ENCODE measurements at places on chromosomes 1 and 21.

DNA sequence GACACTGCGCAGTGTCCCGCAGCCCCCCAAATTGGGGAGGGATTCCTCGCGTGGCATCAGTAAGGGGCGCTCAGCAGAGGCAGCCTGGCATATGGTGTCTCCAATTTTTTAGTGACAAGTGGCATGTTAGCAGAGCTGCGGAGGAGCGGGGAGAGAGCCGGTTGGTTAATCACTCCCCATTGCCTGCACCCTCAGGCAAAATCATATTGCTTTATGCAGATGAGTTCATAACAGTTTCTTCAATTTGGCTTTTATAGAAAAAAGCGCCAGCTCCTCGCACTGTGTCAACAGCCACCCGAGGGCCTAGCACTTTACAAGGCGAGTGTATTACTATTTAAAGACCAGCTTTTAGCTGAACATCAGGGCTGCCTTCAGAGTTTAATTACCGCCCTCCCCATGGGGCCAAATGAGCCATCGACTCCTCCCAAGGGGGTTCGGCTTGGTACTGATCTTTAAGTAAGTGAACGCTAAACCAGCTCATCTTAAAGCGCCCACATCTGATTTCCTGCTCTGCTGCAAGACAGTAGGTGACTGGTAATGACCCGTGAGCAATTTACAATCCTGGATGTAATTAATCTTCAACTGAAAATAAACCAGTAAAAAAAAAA, 298.9 kb downstream of the DSCAM start:
- no peak for DNase-seq

DNA sequence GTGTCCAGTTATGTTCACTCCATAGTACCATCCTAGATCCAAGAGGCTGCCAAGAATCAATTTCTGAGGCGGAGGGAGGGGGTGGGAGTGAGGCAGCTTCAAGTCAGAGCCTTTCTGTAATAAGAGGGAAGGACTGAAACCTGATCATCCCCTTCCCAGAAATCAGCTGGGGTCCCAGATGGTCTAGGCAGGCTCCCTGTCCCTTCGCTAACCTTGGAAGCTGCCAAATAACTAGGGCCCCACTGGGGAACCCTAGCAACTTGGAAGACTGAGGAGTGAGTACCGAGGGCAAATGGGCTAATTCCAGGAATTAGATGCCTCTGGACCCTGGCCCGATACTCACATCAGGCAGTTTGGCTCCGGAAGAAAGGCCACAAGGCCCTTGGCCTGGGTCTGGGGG, 113.3 kb downstream of the NAV1 start:
- DNase-seq: no peak

- no peak for DNase-seq
Measured at GRCh38 chr1:109787845-109788601, 24.3 kb upstream of the EPS8L3 start.

DNA sequence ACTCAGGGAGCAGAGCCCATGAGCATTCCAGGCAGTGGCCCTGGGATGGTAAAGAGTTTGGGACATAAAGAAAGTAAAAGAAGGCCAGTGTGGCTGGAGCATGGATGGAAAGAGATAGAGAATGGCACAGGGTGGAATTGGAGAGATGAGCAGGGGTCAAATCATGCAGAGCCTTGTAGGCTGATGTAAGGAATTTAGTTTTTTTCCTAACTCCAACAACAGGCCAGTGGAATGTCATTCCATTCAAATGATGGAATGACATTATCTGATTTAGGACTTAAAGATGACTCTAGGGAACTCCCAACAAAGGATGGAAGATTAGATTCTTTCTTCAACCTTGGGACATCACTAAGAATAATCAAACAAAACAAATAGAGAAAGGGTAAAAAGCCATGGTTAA, 12.8 kb upstream of the S100A2 start:
- no peak for DNase-seq

DNA sequence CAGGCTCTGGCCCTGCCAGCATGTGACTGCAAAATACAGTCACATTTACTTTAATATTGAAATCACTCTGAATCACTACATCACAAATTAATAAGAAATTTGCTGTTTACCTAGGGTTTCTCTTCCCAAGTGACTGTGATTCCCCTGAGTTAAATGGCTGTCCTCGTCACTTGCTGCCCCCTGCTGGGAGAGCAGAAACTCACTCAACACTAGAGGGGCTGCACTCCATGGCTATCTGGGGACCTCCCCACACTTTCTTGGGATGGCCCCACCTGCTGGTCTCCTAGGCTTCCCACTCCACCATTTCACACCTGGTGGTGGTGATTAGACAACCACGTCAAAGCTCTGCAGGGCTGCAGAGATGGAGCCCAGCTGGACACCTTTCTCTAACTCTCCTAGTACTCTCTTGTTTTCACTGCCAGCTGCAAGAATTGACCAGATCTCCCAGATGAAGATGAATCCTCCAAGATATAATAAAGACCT, 63.4 kb downstream of the CD2 start:
- DNase-seq: peak; percentile 85

DNA sequence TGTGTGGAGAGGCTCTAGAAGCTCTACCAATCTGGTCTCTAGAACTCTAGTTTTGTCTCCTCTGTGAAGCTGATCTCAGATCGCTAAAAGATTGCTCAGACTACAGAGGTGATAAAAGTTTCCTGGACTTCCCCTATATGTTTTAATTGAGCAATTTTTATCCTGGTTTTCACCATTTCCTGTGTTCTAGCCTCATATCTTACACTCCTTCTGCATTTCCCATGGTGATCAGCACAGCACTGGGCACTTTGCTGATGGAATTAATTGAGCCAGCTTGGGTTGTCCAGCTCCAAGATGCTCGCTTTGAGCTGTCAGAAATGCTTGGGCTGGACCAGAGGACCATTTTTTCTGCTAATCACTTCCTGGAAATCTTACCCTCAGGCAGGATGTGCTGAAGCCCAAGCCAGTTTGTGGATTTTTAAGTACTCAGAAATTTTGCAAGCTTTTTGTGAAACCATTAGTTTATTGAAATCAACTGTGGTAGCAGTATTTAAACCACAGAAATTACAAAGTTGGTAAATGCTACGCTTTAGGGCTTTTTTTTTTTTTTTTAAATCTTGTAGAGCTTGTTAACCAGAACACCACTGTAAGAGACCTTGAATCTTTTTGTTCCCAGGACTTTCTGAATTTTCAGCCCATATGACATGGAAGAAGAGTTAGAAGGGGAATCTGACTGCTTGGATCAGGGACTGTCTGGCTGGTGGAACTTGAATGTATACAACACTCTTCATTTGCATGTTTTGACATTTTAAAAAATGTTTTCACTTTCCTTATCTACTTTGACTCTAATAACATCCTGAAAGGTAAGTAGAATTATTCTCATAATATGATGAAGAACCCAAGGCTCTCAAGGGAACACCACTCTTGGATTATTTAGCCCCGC, 28.4 kb downstream of the CD48 start:
- no peak for DNase-seq

GRCh38 chr1:243254233-243254926, 701 bp downstream of the CEP170 start:
- peak; percentile 71 for DNase-seq

GRCh38 chr1:29945426-29945825, 709.1 kb downstream of the PTPRU start:
- DNase-seq: no peak

GRCh38 chr1:97392701-97393100, 528.1 kb downstream of the DPYD start:
- DNase-seq: no peak

GRCh38 chr1:81170721-81171120, 630.0 kb upstream of the ADGRL2 start:
- DNase-seq: no peak

DNA sequence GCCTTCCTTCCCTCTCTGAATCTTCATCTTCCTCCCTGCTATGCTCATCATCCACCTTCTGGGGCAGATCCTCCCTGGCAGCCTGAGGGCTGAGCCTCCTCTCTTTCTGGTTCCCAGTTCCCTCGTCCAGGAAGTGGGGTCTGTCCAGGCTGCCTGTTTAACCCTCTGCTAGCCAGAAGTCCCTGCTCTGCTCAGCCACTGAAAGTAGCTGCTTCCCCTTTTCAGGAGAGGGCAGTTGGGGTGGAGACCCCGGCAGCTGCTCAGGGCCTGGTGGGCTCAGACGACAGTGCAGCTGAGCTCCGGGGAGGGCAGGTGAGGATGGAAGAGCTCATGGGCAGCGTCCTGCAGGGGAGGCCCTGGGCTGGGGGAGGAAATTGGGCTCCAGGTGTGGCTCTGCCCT, 43.1 kb upstream of the ETV3 start:
- no peak for DNase-seq

DNA sequence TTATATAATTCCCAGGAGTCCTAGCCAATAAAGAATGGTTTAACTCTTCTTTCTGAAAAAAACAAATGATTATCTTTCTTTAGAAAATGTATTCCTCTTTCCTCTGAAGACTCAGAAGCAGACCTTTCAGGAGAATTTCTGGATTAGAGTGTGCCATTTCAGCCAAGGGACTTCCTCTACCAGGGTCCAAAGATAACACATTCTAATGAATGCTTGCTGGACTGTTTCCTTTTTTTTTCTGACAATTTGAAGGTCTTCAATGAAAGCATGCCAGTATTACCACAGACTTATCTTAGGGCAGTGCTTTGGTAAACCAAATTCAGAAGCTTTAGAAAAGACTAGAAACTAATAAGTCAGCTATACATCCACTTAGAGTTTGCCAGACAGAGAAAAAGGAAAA, 80.5 kb downstream of the RERE start:
- DNase-seq: no peak

GRCh38 chr1:14404862-14405301, 193.6 kb upstream of the KAZN start:
- DNase-seq: no peak

DNA sequence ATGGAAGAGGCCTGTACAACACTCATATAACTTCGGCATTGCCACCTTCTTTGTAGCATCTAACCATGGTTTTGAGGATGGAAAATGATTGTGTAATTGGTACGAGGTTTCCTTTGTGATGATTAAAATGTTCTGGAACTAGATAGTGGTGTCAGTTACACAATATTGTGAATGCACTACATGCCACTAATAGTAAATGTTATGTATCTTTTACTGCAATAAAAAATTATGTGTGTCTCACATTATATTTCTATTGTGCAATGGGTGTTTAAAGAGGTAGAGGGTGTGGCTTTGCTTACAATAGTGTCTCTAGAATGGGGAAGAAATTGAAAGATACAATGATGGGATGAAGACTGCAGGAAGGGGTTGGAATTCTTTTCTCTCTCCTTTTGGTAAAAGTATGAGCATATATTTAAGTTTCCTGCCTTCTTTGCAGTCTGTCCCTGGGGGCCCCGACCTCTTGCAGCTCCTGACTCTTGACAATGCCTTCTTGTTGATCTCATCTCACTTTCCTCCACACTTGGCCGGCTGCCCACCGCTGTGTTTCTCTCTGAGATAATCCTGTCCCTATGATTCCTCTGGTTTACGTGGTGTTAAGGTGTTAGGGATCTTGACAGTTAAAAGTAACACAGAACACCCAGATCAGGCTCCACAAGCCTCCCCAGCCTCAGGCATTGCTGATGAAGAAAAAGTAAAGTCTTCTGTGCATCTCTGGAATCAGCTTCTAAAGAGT, 39.3 kb downstream of the MTARC1 start:
- no peak for DNase-seq

- DNase-seq: no peak
Measured at GRCh38 chr1:94698356-94698755, 121.8 kb upstream of the SLC44A3 start.

DNA sequence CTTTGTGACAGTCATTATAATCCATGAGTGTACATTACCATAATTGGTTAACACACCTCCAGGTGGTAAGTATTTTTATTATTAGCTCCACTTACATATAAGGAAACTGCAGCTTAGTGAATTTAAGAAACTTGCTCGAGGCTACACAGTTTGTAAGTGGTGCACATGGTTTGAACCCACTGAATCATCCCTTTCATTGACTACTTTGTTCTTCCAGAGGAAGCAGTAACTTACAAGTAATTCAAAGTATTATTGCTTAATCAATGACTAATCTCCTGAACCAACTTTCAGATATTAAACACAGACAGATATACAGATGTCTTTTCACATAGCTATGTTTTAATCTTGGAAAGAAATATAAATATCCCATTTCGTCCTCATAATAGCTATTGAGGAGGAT, 18.7 kb upstream of the CLDN8 start:
- DNase-seq: no peak

DNA sequence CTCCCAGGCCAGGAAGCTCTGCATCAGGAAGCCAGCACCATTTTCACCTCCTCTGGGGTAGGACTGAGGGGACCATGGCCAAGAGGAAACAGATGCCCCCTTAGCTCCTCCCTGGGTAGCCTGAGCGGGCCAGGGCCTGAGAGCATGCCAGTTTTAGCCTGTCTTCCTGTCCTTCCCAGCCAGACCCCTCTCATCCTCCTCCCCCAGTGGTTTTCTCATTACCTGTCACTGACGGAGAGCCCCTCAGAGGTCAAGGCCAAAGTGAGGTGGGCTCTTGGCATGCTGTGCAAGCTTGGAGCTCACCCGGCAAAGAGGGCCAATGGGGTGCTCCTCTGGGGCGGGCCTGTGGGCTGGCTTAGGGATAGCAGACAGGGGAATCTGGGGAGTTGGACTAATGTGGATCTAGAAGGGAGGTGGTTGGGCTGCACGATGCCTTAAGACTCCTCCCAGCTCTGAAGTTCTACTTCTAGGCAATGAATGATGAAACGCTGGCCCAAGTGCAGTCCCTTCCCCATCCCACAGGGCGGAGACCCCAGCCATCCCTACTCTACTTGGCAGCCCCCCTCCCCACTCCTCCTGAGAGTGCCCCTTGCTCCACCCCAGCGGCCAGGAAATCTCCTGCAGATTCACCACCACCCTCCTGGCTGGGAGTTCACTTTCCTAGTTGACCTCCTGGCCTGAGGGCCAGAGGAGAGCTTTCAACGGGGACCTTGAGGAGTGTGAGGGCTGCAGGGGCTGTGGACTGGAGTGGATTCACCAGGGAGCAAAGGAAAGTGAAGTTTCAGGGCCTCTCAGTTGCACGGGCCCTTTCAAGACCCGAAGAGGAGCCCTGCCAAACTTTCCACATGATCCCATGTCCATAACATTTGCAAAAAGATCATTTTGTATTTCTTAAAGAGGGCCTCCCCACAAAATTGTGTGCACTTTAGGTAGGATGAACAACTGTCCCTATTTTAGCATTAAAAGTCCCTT, 9.4 kb upstream of the LMNA start:
- DNase-seq: no peak

All from stimulated activated CD4-positive, alpha-beta T cell treated with anti-CD3 and anti-CD28 coated beads, Interleukin-2, amount 100 ng/mL, for 24 hours (primary cell).